Endodermal cell (in vitro differentiated cells): ENCODE measurements at places on chromosomes 16 and 17. TPM values are rescaled to one million over a fixed set of nuclear protein-coding genes. Genes with fewer than 3 reads are reported as not detected.
A peak's percentile ranks its signal among the peaks of the same experiment; 100 is the strongest.

DNA sequence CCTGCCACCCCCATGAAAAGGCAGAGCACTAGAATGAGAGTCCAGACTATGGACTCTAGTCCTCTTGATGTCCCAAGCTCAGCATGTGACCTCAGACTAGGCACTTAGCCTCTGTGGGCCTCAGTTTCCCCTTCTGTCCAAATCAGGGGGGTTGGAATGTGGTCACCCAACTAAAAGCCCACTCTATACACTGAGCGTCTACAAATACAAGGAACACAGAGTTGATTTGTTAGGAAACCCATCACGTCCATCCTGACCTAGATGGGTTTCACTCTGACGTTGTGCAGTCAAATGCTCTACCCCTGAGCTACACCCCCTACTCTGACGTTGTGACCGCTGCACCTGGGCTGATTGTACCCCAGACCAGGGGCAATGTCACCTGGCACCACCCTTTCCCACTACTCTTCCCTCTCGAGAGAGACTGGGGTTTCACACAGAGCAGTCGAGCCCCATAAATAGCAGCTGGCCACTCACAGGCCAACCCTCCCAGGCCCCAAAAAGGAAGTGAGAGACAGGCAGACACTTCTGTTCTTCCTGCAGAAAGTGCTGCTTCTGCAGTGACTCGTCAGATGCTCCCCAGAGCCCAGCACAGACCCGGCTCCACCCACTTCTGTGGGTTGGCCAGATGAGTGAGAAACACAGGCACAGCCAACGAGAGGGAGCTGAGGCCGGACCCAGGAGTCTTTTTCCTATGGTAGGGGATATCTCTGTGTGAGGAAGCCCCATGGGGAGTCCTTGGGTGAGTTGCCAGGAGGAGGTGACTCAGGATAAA lies 16.1 kb upstream of the TNFRSF13B start:
- DNase-seq, result peak; percentile 92
- no peaks in the 10 kb centered on the region for H3K4me1 ChIP-seq
- H3K27ac ChIP-seq, result no peak overlapping the region
- H3K36me3 ChIP-seq, result no peaks in the 10 kb centered on the region

Gene GPR142
- total RNA-seq, result 0.47 and 0.92 TPM in 2 replicates

GRCh38 chr16:17510567-17510966 lies 39.8 kb upstream of the XYLT1 start:
- no peak overlapping the region for H3K27ac ChIP-seq
- H3K4me1 ChIP-seq, result no peaks in the 10 kb centered on the region
- H3K4me3 ChIP-seq, result no peak overlapping the region
- no peaks in the 10 kb centered on the region for H3K27me3 ChIP-seq
- DNase-seq, result no peak

DNA sequence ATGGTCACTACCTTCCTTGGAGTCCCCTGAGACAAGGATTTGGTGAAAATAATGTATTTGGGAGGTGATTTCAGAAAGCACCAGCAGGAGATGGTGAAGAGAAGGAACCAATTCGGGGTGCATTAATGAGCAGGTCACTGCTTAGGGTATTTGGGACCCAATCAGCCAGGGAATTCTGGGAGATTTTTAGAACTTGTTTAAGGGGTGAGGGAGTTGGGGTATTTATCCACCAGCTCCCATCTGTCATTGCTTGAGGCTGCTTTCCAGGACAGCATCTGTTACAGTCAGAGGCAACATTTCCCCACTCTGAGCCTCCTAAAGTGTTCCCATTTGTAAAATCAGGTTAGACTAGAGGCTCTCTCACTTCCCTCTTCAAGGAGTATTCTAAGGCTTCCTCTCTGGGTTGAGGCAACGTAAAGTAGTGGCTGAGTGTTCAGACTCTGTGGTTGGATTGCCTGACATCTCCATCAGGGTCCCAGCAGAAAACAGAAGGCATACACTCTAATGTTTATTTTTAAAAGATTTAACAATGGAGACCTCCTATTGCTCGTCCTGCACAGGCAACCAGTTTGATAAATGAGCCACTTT lies 60.9 kb downstream of the CLEC19A start:
- no peak overlapping the region for H3K4me3 ChIP-seq
- H3K36me3 ChIP-seq, result no peaks in the 10 kb centered on the region
- H3K27me3 ChIP-seq, result no peaks in the 10 kb centered on the region
- DNase-seq, result no peak

Gene PIGW
- 4.4 to 11.7 TPM (median 10.8 TPM) in 3 replicates for total RNA-seq

Gene ACE
- 4.6 to 10.3 TPM (median 5.5 TPM) in 3 replicates for total RNA-seq

GRCh38 chr17:78484271-78485246 lies 92.6 kb downstream of the DNAH17 start:
- no peaks in the 10 kb centered on the region for H3K4me1 ChIP-seq
- DNase-seq, result peak; percentile 95
- no peak overlapping the region for H3K27ac ChIP-seq
- H3K36me3 ChIP-seq, result no peaks in the 10 kb centered on the region
- no peaks in the 10 kb centered on the region for H3K27me3 ChIP-seq
- peak overlapping the region; percentile 74 for H3K4me3 ChIP-seq

- no peak overlapping the region for H3K27ac ChIP-seq
- H3K27me3 ChIP-seq, result no peaks in the 10 kb centered on the region
- DNase-seq, result no peak
Observed at GRCh38 chr17:16150251-16150856, 65.0 kb downstream of the NCOR1 start.

Gene SKAP1
- total RNA-seq, result 0.53 TPM in 1 of 3 replicates, not detected in the others

Gene MRPS7
- 80.3 and 81.0 TPM in 2 replicates for total RNA-seq

GRCh38 chr16:66689282-66689681 lies 7.3 kb downstream of the CMTM4 start:
- H3K36me3 ChIP-seq, result peaks cover 10% of the 10 kb centered on the region
- peaks cover 10% of the 10 kb centered on the region for H3K4me1 ChIP-seq
- DNase-seq, result no peak
- H3K4me3 ChIP-seq, result no peak overlapping the region
- H3K27me3 ChIP-seq, result no peaks in the 10 kb centered on the region

- no peak overlapping the region for H3K27ac ChIP-seq
- peak overlapping the region; percentile 99 for H3K4me3 ChIP-seq
- no peaks in the 10 kb centered on the region for H3K27me3 ChIP-seq
- H3K4me1 ChIP-seq, result no peaks in the 10 kb centered on the region
- no peak for DNase-seq
- H3K36me3 ChIP-seq, result peaks cover 3% of the 10 kb centered on the region
Observed at GRCh38 chr16:4426021-4426684, 485 bp downstream of the DNAJA3 start.

Gene TBC1D28
- not detected in 2 replicates for total RNA-seq

DNA sequence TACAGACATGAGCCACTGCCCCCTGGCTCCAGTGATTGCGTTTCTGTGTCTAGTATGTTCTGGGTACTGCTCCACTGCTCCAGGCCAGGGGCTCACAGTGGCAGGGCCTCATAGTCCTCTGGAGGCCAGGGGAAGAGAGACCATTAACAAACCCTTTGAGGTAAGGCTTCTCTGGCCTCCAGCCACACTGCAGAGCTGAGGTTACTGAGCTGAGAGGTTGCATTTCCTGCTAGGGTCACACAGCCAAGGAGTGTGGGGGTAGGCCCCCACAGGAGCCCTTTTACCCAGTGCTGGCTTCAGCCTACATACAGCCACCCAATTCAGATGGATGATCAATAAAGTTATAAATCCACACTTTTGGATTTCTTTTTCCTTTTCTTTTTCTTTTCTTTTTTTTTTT lies 50.4 kb upstream of the DLX4 start:
- peaks cover 17% of the 10 kb centered on the region for H3K4me1 ChIP-seq
- no peak overlapping the region for H3K4me3 ChIP-seq
- H3K27me3 ChIP-seq, result peaks cover 12% of the 10 kb centered on the region
- no peak for DNase-seq
- H3K27ac ChIP-seq, result no peak overlapping the region

DNA sequence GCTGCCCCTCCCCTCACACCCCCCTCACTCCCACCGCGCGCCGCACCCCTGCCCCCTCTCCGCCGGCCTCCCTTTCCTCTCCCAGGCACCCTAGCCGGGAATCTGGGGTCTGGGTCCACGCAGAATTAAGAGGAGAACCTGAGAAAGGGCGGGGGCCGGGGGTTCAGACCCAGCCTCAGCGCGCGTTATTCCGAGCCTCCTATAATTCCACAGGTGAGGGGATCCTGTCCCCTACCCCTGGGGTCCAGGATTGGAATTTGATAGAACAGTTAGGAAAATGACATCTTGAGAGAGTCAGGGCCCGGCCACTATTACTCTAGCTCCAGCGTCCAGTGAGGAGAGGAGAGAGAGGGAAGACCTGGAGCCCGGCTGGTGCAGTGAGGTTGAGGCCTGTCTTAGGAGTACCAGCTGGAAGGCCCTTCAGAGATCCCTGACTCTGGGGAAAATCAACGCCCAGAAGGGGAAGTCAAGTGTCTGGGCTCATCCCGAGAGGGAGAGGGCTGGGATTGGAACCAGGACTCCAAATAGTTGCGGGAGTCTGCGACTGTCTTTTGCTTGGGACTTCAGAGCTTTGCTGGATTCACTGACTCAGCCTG lies 17.3 kb downstream of the GRB7 start:
- no peak overlapping the region for H3K27ac ChIP-seq
- H3K4me3 ChIP-seq, result peak overlapping the region; percentile 72
- peak; percentile 85 for DNase-seq
- H3K4me1 ChIP-seq, result peaks cover 3% of the 10 kb centered on the region

DNA sequence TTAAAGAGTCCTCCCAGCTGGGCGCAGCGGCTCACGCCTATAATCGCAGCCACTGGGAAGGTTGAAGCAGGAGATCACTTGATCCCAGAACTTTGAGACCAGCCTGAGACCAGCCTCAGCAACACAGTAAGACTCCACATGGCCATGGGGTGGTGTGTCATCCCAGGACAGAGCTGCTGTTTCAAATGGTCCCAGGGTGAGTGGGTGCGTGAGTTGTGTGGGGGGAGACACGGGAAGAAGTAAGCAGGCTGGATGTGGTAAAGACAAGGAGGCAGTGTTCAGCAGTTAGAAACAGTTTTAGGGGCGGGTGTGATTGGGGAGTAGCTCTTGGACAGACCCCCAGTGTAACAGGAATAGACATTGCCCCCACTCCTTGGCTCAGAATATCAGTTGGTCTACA lies 3.8 kb downstream of the SHPK start:
- no peak overlapping the region for H3K4me3 ChIP-seq
- H3K4me1 ChIP-seq, result no peaks in the 10 kb centered on the region

Gene KRT39
- total RNA-seq, result not detected in 3 replicates

- no peak for DNase-seq
- H3K36me3 ChIP-seq, result no peaks in the 10 kb centered on the region
- H3K27ac ChIP-seq, result no peak overlapping the region
- H3K4me1 ChIP-seq, result no peaks in the 10 kb centered on the region
- H3K4me3 ChIP-seq, result no peak overlapping the region
- no peaks in the 10 kb centered on the region for H3K27me3 ChIP-seq
Observed at GRCh38 chr17:2937331-2938003, 125.9 kb downstream of the OR1D5 start.

Gene KRT25
- not detected in 3 replicates for total RNA-seq

DNA sequence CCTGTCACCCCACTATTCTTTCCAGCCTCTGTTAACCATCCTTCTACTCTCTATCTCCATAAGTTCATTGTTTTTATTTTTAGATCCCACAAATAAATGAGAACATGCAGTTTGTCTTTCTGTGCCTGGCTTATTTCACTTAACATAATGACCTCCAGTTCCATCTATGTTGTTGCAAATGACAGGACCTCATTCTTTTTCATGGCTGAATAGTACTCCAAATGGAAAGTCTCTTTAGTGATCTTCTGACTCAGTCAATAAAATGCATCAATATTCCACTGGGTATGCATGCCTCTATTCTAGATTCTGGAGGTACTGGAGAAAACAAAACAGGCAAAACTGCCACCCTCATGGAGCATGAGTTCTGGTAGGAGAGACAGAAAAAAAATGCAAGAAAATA lies 459.0 kb downstream of the XYLT1 start:
- no peak overlapping the region for H3K4me3 ChIP-seq
- H3K27me3 ChIP-seq, result no peaks in the 10 kb centered on the region
- DNase-seq, result no peak
- no peaks in the 10 kb centered on the region for H3K4me1 ChIP-seq

GRCh38 chr17:20234276-20234675 lies 225.1 kb downstream of the SPECC1 start:
- H3K27me3 ChIP-seq, result no peaks in the 10 kb centered on the region
- no peak overlapping the region for H3K27ac ChIP-seq
- peaks cover 47% of the 10 kb centered on the region for H3K36me3 ChIP-seq
- no peak overlapping the region for H3K4me3 ChIP-seq

- no peak overlapping the region for H3K27ac ChIP-seq
- no peak overlapping the region for H3K4me3 ChIP-seq
- no peaks in the 10 kb centered on the region for H3K27me3 ChIP-seq
- DNase-seq, result no peak
Observed at GRCh38 chr16:3959148-3959547, 78.6 kb upstream of the CREBBP start.

- no peaks in the 10 kb centered on the region for H3K27me3 ChIP-seq
- peak overlapping the region; percentile 96 for H3K4me3 ChIP-seq
- H3K4me1 ChIP-seq, result peaks cover 3% of the 10 kb centered on the region
- peak overlapping the region; percentile 69 for H3K27ac ChIP-seq
- peak; percentile 66 for DNase-seq
Observed at GRCh38 chr17:43171586-43172487, 823 bp downstream of the NBR1 start.

Gene PIGL
- total RNA-seq, result 51.4 to 57.0 TPM (median 56.1 TPM) in 3 replicates

- H3K4me1 ChIP-seq, result no peaks in the 10 kb centered on the region
- no peaks in the 10 kb centered on the region for H3K27me3 ChIP-seq
- H3K36me3 ChIP-seq, result peaks cover 2% of the 10 kb centered on the region
- no peak overlapping the region for H3K27ac ChIP-seq
Observed at GRCh38 chr17:28161311-28161710, 118.8 kb downstream of the NLK start.

GRCh38 chr17:43468691-43469139 lies 15.1 kb upstream of the DHX8 start:
- no peak for DNase-seq
- H3K4me1 ChIP-seq, result peaks cover 4% of the 10 kb centered on the region
- H3K36me3 ChIP-seq, result no peaks in the 10 kb centered on the region
- no peaks in the 10 kb centered on the region for H3K27me3 ChIP-seq
- H3K4me3 ChIP-seq, result no peak overlapping the region

DNA sequence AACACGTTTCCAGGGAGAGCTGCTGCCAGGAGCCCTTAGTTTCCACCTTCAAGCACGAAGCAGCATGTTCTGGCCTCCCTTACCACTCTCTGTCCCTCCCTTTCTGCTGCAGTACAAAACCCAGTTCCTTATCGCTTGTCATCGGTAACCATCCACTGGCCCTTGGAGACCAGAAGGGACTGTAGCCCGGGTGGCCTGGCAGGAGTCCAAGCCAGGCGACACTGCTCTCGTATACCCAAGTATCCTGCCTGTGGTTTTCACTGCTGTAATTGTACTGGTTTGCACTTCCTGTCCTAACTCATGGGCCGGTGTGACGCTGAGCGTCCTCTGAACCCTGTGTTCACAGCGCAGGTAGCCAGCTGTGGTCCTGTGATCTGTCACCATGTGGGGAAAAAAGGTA lies 81.1 kb downstream of the MAF start:
- H3K4me1 ChIP-seq, result no peaks in the 10 kb centered on the region
- no peak for DNase-seq
- no peaks in the 10 kb centered on the region for H3K36me3 ChIP-seq
- H3K4me3 ChIP-seq, result no peak overlapping the region
- peaks cover 4% of the 10 kb centered on the region for H3K27me3 ChIP-seq

GRCh38 chr16:48447940-48448536 lies 62.8 kb upstream of the SIAH1 start:
- H3K36me3 ChIP-seq, result no peaks in the 10 kb centered on the region
- no peaks in the 10 kb centered on the region for H3K27me3 ChIP-seq
- no peak overlapping the region for H3K27ac ChIP-seq
- no peak for DNase-seq

GRCh38 chr17:75642784-75643642 lies 9.8 kb downstream of the SMIM5 start:
- H3K27ac ChIP-seq, result peak overlapping the region; percentile 60
- peaks cover 18% of the 10 kb centered on the region for H3K36me3 ChIP-seq
- H3K4me3 ChIP-seq, result no peak overlapping the region

Gene STX4
- 34.4 and 35.6 TPM in 2 replicates for total RNA-seq

Gene ASGR2
- 0.44 to 0.76 TPM in 2 of 3 replicates, not detected in the other for total RNA-seq

Gene SLC9A5
- 6.4 and 9.0 TPM in 2 replicates for total RNA-seq

Gene PROCA1
- 41.6 to 48.8 TPM (median 42.5 TPM) in 3 replicates for total RNA-seq

GRCh38 chr16:67415872-67416793 lies at the start of gene ZDHHC1:
Gene ZDHHC1, minus strand, starts transcription at chr16:67416477. Its CDS starts 8,702 bp downstream, at chr16:67407775.
- no peaks in the 10 kb centered on the region for H3K36me3 ChIP-seq
- peak within 1 kb of the TSS; percentile 81 for H3K4me3 ChIP-seq
- DNase-seq, result peak; percentile 92
